ENCODE measurements at places on chromosomes 1 and 21.

- ATAC-seq: no peak
These were observed 23.9 kb upstream of the TMEM52 start for GRCh38 chr1:1942753-1943656.

- ATAC-seq: no peak
These were observed 242.6 kb upstream of the CXADR start for GRCh38 chr21:17270229-17270628.

DNA sequence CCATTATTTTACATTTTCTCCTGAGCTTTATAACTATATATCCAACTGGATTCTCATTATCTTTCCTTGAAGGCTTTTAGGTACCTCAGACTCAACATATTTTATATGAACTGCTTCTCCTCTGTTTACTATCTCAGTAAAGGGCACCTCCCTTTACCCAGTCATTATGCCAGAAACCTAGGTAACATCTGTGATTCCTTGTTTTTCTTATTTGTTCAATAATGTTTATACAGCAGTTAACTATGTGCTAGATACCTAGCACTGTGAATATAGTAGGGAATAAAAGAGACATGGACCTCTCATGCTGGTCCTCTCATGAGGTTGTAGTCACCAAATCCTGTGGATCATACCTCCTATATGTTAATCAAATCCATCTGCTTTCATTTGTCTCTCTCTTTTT is 25.6 kb downstream of the PPP1R12B start:
- ATAC-seq: no peak

GRCh38 chr1:8551057-8551456 is 233.1 kb downstream of the SLC45A1 start:
- ATAC-seq: no peak

GRCh38 chr1:25675729-25676476 is 59.3 kb downstream of the MAN1C1 start:
- ATAC-seq: peak; percentile 93

DNA sequence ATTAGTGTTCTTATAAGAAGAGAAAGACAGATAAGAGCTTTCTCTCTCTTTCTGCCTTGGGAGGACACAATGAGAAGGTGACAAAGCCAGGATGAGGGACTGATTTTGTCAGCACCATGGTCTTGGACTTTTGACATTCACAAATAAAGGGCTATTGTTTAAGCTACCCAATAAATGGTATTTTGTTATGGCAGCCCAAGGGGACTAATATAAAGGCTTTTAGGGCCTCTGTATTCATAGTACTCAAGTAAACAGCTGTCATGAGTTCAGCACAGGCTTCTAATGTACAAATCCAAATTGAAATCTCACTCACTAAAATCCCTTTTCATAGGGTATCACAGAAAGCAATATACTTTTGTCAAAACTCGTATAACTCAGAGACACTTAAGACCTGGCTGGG is 242.7 kb downstream of the FAF1 start:
- no peak for ATAC-seq

DNA sequence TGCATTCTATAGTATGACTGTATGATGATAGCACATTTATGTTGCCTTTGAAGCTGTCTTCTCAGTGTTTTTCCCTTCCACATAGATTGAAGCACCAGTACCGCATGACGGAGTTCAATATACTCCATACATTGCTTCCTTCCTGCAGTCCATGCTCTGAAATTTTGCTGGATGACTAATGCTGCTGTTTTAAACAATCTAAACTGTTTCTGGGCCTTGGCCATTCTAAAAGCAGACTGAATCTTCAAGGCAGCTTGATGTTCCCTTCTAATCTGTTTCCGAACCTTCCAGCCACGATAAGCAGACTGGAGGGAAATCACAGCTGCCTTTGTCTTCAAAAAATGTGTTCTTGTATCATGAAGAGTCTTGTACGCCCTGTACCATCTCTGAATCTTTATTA is 36.2 kb upstream of the F13B start:
- no peak for ATAC-seq

DNA sequence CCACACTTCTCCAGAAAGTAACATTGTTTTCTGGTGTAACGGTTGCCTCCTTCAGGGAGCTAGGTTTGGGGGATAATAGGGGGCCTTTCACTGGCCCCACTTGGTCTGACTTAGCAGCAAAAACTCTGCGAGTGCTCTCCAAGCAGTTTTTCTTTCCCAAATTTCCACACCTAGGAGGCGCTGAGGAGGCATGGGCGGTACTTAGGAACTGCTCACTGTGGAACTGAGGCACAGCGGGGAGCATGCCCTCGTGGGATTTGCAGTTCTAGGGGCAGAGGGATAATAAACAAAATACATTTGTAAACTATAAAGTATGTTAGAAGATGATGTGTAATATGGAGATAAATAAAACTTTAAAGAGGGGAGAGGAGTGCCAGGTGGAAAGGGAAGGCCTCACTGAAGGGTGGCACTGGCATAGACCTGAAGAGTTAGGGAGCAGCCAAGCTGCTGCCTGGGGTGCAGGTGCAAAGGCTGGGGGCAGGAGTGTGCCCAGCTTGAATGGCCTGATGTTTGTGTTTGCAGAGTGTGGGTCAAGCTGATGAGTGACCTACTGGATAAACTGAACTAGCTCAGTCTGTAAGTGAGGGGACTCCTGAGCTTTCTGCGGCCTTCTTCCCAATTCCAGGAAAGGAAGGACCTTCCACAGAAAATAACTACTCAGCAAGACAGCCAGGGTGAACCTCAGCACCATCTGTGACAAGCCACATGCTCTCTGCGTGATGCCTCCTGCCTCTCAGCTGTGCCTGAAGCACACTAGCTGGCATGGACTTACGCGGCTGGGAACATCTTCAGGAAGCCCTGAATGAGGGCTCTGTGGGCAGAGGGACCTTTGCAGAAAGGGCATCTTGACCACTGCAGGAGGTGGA is 1.9 kb downstream of the EPHX1 start:
- ATAC-seq: no peak

GRCh38 chr1:58816747-58817221 is 32.9 kb upstream of the JUN start:
- no peak for ATAC-seq

GRCh38 chr1:42052072-42052699 is 101.0 kb upstream of the GUCA2B start:
- ATAC-seq: no peak

- peak; percentile 59 for ATAC-seq
These were observed 576 bp downstream of the CCN1 start for GRCh38 chr1:85580872-85581801.

DNA sequence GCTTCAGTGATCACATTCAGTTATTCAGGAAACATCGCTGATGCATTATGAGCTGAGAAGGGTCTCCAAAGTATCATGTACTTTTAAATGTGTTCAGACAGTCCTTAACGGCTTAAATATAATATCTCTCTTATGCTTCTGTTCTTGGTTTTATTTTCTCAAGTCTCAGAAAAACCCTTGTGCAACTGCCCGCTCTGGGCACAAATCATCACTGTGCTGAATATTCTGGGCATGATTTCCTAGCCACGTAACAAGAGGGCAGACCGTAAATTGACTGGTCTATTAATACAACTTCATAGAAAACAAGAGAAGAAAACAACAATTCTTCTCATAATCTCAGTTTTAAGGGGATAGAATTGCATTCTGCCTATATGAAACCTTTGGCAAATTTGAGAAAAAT is 96.5 kb upstream of the EXO1 start:
- ATAC-seq: no peak

DNA sequence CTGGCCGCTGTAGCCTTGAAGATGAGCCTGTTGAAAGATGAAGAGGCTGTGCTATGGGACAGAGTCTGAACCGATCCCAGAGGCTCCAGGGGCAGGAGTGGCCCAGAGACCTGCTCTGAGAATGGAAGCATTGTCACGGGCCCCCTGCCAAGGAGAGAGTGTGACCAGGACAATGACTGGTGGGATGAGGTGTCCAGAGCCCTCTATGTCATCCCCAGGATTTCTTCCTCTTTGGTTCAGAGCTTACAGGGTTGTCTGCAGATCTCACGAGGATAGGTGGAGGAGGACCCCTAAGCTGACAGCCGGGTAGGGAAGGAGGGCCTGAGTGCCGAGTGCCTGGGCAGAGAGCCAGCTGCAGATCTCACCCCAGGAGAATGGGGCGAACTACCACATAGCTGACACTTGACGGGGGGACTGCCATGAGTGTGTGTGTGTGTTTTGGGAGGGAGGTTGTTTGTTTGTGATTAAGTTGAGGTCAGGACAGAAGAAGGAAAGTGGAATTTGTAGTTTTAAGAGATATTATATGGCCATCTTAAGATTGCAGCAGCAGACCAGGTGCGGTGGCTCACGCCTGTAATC is 25.4 kb downstream of the PIK3CD start:
- no peak for ATAC-seq

GRCh38 chr1:83790446-83790845 is 208.5 kb downstream of the TTLL7 start:
- ATAC-seq: no peak

DNA sequence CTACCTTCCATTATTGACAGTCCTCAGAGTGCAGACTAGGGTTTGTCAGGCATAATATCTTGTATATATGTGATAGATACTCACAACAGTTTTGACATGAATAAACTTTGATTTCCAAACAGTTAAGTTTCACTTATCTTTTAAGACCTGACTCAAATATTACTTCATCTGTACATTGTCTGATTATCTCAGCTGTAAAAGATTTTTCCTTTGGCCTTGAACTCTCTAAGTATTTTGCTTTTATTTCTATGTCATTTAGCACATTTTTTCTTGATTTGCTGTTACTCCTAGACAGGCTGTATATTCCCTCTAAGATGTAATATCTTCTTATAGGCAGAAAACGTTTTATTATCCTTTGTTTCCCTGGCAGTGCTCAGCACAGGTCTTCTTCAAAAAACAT is 65.6 kb upstream of the DMRTA2 start:
- no peak for ATAC-seq

GRCh38 chr1:93585059-93585966 is 96.3 kb downstream of the BCAR3 start:
- no peak for ATAC-seq

GRCh38 chr21:29182691-29183092 is 52.2 kb downstream of the MAP3K7CL start:
- no peak for ATAC-seq

- ATAC-seq: no peak
These were observed 54.1 kb upstream of the POFUT2 start for GRCh38 chr21:45341779-45342178.

- no peak for ATAC-seq
These were observed 7.4 kb downstream of the PAXBP1 start for GRCh38 chr21:32764186-32764585.

DNA sequence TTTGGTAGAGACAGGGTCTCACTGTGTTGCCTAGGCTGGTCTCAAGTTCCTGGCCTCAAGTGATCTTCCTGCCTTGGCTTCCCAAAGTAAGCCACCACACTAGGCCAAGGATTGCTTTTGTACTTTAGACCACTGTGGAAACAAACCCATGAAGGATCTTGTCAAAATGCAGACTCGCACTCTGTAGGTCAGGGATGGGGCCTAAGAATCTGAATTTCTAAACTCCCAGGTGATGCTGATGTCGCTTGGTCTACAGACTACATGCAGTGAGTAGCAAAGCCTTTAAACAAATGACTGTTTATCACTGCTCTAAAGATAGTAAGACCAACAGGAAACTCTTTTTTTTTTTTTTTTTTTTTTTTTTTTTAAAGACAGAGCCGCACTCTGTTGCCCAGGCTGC is 54.1 kb upstream of the MUTYH start:
- ATAC-seq: peak; percentile 39

- ATAC-seq: peak; percentile 32
These were observed 243.6 kb downstream of the TNR start for GRCh38 chr1:175499595-175500382.

- no peak for ATAC-seq
These were observed 109.0 kb upstream of the IPO9 start for GRCh38 chr1:201719812-201720521.
